ENCODE measurements at places on chromosomes 12 and 14.

DNA sequence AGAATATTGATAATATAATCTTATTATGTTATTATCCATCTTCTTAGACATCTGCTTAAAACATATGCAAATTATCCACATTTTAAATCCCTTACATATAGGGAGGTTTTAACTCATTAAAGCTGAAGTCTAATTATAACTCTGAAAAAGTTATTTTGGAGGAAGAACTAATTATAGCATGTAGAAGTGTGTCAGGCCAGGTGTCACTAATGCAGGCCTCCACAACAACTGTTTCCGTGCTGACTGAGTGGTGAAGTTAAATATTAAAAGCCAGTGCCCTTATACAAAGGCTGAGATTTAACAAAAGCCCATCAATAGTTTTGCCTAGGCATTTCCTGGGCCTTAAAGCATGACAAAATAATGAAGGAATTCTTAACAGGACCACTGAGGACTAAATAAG is 157.4 kb downstream of the LRRK2 start:
- no peak for DNase-seq

- DNase-seq = no peak
These were observed 61.0 kb upstream of the PPFIA2 start for GRCh38 chr12:81819991-81820633.

DNA sequence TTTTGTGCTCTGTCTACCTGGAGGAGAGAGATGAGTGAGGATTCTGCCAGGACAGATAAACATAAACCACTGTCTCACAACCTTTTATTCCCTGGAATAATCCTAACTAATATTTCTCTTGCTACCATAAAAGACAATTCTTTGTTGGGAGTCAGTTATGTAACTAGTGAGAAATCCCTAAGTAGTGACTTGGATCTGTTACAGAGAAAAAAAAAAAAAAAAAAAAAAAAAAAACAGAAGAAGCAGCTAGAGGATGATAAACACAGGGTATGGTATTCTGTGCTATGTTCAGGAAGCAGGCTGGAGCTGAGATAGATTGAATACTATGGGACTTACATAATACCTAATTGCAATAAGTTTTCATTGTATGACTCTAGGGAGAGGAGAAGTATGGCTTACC is 178.7 kb downstream of the CNTN1 start:
- DNase-seq = no peak

DNA sequence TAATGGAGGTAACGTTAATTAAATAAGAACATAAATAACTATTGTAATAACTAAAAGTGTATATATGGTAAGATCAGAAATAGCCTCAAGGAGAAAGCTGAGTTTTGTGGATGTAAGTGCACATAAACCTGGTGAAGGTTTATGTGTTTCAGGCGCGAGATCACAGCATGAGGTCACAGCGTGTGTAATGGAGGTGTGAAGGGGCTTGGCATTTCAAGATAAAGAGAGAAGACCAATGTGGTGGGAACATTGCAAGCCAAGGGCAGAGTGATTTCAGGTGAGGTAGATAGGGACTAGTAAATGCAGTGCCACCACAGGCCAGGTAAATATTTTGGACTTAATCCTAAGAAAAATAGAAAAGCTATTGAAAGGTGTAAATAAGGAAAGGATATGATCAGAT is 21.7 kb upstream of the KICS2 start:
- DNase-seq = no peak

DNA sequence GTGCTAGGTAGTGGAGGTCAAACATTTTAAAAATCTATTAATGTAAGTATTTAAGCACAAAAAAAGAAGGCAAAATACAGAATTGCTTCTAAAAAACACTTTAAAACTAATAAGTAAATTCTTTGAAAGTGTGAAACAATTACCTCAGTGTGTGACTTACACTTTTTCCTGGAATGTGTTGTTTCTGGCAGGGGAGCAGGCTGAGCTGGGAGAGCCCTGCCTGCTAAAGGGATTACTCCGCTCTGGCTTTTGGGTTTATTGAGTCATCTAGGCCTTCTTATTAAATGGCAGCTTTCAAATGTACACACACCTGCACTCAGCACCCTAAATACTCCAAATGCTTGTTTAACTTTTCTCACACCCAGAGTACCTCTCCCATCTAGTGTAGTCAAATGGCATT is 279.8 kb downstream of the AKAP6 start:
- DNase-seq = no peak

DNA sequence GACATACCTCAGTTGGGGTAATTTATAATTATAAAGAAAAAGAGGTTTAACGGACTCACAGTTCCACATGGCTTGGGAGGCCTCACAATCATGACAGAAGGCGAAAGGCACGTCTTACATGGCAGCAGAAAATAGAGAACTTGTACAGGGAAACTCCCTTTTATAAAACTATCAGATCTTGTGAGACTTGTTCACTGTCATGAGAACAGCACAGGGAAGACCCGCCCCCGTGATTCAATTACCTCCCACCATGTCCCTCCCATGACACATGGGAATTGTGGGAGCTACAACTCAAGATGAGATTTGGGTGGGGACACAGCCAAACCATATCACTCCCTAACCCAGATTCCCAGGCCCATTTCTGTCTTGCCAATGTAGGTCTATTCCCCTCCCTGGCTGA is 22.1 kb downstream of the MYO1H start:
- DNase-seq = no peak

- DNase-seq = no peak
These were observed 4.9 kb downstream of the TMEM121 start for GRCh38 chr14:105531088-105531893.

- no peak for DNase-seq
These were observed 48.2 kb upstream of the EEA1 start for GRCh38 chr12:92977326-92977725.

DNA sequence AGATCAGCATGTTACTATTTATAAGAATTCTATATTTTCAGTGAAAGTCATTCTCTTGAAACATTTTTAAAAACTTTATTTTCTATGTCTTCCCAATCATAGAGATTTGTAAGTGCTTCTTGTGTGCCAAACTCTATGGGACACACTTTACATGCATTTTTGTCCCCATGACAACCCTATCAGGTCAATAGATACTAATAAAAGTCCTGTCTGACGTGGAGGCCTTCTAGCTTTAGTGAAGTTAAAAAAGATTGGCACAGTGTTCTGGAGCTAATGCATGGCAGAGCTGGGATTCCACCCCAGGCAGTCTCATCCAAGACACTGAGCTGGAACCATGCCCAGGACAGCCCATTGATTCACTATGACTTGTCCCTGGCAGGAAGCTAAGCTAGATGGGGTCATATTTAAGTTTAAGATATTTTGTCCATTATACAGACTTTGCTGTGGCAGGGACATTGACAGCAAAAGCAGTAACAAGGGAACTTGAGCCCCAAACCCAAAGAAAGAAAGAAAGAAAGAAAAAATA is 28.1 kb downstream of the TTC6 start:
- no peak for DNase-seq

- no peak for DNase-seq
These were observed 94.6 kb downstream of the CDK17 start for GRCh38 chr12:96305665-96306064.

- no peak for DNase-seq
These were observed 68.4 kb upstream of the DLK1 start for GRCh38 chr14:100658181-100658886.

DNA sequence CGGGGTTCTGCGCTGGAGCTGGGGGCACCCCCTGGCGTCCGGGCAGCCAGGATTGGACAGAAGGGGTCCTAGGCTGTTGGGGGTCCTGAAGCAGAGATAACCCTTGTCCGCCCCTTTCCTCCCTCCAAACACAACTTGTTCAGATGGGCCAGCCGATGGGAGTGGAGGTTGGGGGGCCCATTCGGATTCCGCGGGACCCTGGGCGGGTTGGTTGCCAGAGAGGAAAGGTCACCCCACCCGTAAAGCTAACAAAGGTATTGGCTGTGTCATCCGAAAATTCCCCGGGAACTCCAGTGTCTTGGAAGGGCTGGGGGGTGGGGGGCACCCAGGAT is 1.3 kb downstream of the FAM222A start:
- DNase-seq = no peak

GRCh38 chr12:19191563-19191962 is 62.0 kb downstream of the PLEKHA5 start:
- no peak for DNase-seq

- no peak for DNase-seq
These were observed 456.2 kb upstream of the MGAT4C start for GRCh38 chr12:86712425-86712843.

GRCh38 chr12:26612203-26612602 is 220.8 kb downstream of the ITPR2 start:
- no peak for DNase-seq

DNA sequence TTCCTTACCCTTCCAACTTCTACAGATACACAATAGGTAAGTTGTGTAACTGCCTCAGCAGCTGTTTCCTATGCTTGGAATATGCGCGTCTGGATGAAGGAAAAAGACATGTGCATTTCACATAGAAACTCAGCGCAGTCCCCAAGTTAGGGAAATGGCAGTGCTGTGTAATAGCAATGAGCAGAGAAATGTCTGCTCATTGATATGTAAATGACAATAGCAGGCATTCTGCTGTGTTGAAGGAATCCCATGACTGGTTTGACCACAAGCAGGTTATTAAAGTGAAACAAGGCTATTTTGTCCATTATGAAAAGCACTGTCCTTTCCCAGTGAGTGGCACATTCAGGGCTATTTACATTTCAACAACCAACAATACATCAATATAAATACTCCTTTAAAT is 106.6 kb downstream of the BTG1 start:
- no peak for DNase-seq

- DNase-seq = no peak
These were observed 16.6 kb downstream of the CCND2 start for GRCh38 chr12:4289998-4290790.

DNA sequence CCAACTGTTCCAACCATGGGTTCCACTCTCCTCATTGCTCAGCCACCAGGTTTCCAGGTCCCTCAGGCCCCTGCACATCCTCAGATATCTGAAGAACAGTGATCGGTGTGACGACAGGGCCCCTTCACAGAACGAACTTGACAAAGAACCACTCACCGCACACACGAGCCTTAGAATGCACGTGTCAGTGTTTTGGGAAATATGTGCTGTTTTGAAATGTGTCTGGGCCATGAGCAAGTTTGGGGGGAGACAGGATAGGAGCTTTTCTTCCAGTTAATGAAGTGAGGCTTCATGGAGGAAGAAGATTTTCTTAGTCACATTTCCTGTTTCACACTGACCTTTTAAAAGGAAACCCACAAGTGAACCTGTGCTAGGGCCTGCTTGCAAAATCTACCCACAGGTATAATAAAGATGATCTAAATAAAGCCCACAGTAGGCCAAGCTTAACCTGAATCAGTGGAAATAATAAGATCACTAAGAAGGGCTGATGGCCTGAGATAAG is 58.6 kb downstream of the ZFP36L1 start:
- no peak for DNase-seq

DNA sequence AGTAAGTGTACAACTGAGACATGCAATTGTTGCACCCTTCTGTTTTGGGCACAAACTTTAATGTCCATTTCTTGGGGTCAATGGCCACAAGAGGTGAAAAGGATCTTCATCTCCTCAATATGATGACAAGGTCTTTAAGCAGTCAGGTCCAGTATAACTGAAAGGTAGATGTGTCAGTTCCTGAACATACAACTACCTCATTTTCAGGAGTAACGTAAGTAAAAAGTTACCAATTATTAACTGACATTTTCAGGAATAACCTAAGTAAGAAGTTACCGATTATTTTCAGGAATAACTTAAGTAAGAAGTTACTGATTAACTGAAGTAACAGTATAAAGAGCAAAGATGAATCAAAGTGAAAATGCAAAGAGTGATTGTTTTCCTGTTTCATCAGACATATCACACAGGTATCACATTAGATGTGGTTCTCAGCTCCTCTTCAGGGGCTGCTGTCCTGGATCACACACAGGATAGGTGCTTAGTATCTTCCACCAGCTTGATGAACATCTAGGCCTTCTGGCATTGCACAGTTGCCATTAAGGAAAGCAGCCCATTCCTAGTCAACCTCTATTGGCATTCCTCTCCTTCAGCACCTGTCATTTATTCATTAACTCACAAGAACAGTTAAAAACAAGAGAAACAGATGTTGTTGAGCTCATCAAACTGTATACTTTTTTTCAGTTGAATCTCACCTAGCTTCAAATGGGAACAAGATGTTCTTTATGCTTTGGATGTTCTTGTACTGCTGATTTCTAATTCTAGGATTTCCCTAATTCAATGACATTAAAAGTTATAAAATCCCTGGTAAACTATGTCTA is 200.0 kb downstream of the FOXG1 start:
- DNase-seq = no peak

GRCh38 chr14:78885884-78886283 is 715.7 kb downstream of the NRXN3 start:
- no peak for DNase-seq

GRCh38 chr14:20317720-20318119 is 12.0 kb upstream of the TTC5 start:
- DNase-seq = no peak

DNA sequence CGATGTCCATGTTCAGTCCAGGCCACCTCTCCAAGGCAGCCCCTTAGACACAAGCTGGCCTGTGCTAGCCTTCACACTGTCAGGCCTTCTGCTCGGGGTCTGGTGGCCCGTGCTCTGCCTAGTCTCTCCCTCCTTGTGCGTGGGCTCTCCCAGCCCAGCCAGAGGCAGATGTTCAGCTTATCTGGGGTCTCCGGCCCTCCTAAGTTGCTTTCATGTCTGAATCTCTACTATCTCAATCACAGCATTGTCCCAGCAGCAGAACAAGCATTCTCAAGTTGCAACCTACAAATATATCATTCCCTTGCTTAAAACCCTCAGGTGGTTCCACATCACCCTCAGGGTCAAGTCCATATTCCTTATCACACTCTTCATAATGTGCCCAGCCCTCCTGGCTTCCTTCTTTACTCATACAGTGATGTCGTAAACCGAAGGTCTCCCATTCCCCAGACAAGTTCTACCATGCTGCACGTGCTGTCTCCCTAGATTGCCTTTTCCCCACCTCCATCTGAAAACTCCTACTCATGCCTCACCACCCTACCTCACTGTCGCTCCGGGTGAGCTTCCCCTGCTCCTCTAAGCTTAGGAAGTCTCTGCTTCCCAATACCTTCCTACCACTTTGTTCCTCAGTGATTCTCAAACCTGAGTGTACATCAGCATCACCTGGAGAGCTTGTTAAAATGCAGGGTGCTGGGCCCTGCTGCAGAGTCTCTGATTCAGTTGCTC is 1.5 kb downstream of the KRT73 start:
- DNase-seq = no peak

GRCh38 chr12:6215120-6215807 is 15.1 kb downstream of the CD9 start:
- no peak for DNase-seq

All from stimulated activated CD4-positive, alpha-beta T cell treated with anti-CD3 and anti-CD28 coated beads, Interleukin-12 subunit alpha, Interleukin-12 subunit beta, amount 100 ng/mL, for 4 hours (primary cell).